ENCODE measurements at places on chromosomes 4 and X.
A peak's percentile ranks its signal among the peaks of the same experiment; 100 is the strongest.

- peak; percentile 75 for DNase-seq
Measured at GRCh38 chr4:56821381-56822243, at the start of gene SPINK2. TSS of gene SPINK2 (minus strand) at chr4:56821701. CDS start at chr4:56821662, 39 bp downstream.

GRCh38 chr4:174928174-174928573, 10.0 kb downstream of the ADAM29 start:
- peak; percentile 99 for DNase-seq

DNA sequence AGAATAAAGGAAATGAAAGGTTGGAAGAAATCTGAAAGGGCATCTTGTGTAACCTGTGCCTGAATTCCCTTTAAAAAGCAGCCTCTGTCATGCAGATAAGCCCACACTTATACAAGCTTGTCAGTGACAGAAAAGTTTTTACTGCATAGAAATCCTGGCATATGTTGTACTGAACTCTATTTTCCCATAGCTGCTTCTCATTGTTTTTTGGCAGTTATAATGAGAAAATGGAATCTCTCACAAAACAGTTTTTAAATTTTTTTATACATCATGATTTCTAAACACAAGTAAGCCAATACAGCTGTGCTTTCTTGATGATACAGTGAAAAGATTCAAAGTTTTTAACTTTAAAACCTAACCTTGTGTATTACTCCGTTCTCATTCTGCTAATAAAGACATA, 511.4 kb upstream of the ARX start:
- DNase-seq, result no peak

GRCh38 chrX:45758738-45759397, 558.2 kb upstream of the DIPK2B start:
- no peak for DNase-seq

GRCh38 chrX:2784026-2784425, 32.2 kb downstream of the XG start:
- DNase-seq, result no peak

DNA sequence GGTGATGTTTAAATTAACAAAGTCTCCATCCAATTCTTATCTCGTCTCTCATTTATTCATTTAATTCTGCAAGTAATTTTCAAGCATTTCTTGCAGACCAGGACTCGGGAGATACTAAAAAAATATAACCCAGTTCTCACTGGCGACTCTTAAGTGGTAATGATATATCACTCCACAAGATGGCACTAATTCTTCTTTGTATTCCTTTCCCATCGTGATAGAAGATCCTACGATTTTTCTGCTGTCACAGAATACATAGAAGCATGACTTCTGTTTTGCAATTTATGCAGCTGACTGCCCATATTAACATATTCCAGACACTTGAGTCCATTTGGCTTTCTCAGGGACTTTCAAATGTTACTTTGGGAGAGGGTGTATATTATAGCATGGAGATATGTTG, 64.0 kb upstream of the FGF13 start:
- peak; percentile 7 for DNase-seq

GRCh38 chr4:7344636-7345155, 90.0 kb downstream of the PSAPL1 start:
- no peak for DNase-seq

- DNase-seq, result no peak
Measured at GRCh38 chr4:16824278-16824806, 74.1 kb downstream of the LDB2 start.

GRCh38 chr4:81627590-81627989, 155.9 kb upstream of the RASGEF1B start:
- DNase-seq, result no peak

GRCh38 chr4:39976945-39977488, 694 bp downstream of the PDS5A start:
- no peak for DNase-seq

GRCh38 chrX:123847056-123847455, 12.8 kb upstream of the XIAP start:
- DNase-seq, result no peak

DNA sequence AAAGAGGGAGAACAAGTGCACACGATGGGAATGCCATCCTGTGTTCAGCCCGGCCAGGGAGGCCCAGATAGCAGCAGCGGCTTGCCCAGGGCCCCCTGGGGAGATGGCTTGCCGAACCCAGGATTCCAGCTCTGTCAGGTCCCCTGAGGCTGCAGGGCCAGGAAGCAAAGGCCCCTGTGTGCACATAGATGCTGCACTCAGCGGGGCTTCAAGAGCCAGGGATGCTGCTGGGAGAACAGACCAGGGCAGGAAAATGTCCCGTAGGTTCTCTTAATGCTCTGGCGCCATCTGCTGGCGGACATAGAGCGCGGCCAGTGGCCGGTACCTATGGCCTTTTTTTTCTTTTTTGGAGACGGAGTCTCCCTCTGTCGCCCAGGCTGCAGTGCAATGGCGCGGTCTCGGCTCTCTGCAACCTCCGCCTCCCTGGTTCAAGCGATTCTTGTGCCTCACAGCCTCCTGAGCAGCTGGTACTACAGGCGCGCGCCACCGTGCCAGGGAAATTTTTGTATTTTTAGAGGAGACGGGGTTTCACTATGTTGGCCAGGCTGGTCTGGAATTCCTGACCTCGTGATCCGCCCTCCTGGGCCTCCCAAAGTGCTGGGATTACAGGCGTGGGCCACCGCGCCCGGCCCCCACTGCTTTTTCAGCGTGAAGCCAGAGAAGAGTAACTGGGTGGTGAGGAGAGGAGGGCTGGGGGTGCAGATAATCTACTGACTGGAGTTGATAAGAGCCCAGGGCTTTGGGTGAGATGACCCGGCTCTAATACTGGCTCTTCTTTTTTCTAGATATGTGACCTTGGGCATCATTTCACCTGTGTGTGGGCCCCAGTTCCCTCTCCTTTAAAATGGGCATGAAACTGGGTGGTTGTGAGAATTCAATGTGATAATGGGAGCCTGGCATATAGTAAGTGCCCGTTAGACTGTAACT, 22.5 kb downstream of the MED28 start:
- peak; percentile 81 for DNase-seq

GRCh38 chr4:7786040-7786439, 153.6 kb downstream of the AFAP1 start:
- DNase-seq, result no peak

GRCh38 chr4:145484225-145484846, 2.7 kb downstream of the SMAD1 start:
- DNase-seq, result no peak

DNA sequence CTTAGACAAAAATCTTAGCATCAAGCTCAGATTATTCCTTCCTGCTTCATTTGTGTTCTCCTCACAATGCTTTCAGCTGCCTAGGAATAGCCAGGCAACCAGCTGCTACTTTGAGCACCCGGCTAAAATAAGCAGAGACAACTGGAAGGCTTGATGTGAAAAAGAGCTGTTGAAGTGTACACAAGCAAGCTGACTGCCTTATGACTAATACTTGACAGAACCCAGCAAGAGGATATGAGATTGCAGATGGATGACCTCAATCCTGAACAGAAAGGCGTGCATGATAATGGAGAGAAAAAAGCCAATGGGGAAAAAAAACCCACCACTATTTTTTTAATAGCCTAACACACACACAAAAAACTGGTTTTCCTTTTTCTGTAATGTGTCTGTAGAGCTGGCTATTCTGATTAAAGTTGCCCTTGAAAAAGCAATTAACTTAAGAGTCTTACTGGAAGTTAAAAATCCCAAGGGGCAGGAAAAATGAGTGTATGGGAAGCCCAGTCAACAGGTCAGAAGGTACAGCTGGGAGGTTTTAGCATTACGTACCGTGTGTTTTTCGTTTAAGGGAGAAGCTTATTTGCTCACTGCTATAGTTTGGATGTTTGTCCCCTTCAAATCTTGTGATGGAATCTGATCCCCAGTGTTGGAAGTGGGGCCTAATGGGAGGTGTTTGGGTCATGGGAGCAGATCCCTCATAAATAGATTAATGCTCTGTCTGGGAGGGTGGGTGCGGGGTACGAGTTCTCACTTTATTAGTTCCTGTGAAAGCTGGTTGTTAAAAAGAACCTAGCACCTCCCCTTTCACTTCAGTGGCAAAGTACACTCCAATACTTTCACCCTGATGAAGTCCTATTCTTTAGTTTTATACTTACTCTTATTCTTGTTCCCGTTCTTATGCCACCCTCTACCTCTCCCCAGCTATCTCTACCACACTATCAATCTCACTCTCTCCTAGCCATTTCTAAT, 37.1 kb upstream of the HERC6 start:
- no peak for DNase-seq

- DNase-seq, result peak; percentile 82
Measured at GRCh38 chr4:1130316-1131186, 17.2 kb upstream of the RNF212 start.

GRCh38 chr4:154574311-154574710, 11.5 kb downstream of the FGB start:
- DNase-seq, result no peak

- DNase-seq, result no peak
Measured at GRCh38 chrX:123169247-123169901, 14.7 kb upstream of the GRIA3 start.

- no peak for DNase-seq
Measured at GRCh38 chrX:12804655-12805054, 13.4 kb downstream of the PRPS2 start.

DNA sequence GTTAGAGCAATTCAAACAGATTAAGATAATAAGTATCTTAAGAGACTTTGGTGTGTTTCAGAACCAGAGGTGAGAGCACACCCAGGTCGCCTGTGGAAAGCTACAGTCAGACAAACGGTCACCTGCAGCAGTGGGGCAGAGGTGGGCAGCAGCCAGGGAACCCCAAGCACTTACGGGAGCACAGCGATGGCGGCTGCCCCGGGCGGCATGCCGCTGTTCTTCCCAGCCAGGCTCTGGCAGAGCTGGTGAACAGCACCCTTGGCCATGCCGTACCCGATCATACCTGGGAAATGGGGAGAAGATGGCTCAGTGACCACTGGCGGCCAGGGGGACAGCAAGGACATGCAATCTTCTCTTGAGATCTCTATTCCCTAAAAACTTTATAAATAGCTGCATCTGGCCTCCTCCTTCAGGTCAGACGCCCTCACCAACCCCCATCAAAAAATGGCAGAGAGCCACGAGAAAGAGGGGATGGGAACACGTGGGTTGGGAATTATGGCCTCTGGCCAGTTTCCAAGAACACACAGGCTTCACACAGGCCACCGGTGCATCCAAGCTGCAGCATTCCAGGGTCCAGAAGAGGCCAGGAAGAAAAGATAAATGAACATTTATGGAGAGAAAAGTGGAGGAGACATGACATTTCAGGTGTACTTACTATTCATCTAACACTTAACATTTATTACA, 19.7 kb downstream of the QDPR start:
- no peak for DNase-seq

- no peak for DNase-seq
Measured at GRCh38 chr4:94680176-94680862, 77.4 kb upstream of the BMPR1B start.

GRCh38 chr4:175970072-175970471, 95.6 kb upstream of the WDR17 start:
- no peak for DNase-seq

DNA sequence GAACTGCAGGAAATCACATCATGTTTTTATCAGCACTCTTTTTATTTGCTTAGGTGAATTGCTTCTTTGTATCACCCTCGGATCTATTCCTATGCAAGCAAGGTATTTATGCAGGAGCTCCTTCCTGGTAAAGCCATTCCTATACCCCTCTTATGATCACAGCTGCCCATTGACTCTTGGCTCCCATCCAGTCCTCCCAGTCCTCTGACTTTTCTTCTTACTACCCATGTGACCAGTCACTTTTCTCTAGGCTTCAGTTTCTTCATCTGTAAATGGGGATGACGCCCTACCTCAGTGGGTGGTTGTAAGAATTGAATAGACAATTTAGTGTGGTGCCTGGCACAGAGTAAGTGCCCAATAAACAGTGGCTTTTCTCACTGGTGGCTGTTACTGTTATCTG, 144.9 kb downstream of the FHIP1A start:
- DNase-seq, result no peak

DNA sequence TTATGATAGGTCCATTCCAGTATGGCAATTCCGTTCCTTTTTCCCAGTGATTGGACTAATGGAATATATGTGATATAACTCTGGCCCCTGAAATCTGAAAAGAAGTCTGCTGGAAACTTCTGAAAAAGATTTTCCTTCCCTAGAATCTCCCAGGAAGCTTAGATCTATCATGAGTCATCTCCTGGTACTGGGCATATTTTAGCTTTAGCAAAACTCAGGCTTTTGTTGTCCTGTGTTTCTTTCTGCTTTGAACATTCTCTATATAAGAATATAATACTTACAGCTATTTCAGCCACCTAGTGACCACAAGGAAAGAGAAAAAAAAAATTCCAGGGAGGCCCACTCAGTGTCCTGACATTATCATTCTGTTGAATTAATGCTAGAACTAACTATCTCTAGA, 597.2 kb upstream of the GRIA3 start:
- no peak for DNase-seq

- DNase-seq, result no peak
Measured at GRCh38 chr4:10460313-10461047, 3.3 kb upstream of the ZNF518B start.

DNA sequence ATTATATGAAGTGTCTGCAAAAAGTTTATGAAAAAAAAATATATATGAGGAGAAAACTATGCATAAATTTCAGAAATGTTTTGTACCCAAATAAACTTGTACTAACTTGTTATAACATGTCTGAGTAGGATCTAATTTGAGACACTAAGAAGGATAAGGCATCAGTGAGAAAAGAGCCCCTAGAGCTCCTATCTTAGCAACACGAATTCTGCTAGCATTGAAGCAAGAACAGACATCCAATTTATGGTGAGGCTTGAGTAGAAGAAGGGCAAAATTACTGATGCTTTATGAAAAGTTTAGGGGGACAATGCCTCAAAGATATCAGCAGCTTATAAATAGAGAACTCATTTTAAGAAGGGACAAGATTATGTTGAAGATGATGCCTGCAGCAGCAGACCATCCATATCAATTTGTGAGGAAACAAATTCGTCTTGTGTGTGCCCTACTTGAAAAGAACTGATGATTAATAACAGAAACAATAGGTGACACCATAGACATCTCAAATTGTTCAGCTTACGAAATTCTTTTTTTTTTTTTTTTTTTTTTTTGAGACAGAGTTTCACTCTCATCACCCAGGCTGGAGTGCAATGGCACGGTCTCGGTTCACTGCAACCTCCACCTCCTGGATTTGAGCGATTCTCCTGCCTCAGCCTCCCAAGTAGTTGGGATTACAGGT, 35.7 kb upstream of the ADAM29 start:
- DNase-seq, result no peak

DNA sequence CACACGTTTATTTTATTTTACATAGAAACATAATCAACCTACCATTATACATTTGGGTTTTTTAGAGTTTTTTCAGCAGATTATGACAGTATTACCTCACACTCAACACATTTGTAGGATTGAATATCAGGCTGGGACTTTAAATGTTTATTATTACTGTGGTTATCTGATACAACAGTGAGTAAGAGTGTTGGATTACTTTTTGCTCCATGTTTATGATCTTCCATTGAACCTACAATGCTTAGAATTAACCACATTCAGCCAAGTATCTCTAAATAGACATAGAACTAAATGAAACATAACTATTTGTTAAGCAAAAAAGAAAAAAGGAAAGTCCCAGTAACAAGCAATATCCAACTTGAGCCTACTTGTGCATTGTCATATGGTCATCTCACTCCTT, 607.4 kb upstream of the PITX2 start:
- DNase-seq, result no peak

Data from OCI-LY7 (cell line).